ENCODE measurements at places on chromosomes 3 and 15. TPM values are rescaled to one million over a fixed set of nuclear protein-coding genes. Genes with fewer than 3 reads are reported as not detected.

The ADAMTS7 gene
- 5.5 TPM for total RNA-seq

The ZNF662 gene
- total RNA-seq: not detected

The CHSY1 gene
- total RNA-seq: 22.5 TPM

The SLC4A7 gene
- 11.4 TPM for total RNA-seq

The IQCB1 gene
- total RNA-seq: 14.3 TPM

The DNAJC19 gene
- total RNA-seq: 44.3 TPM

The GOLGA6B gene
- total RNA-seq: not detected

The ALDH1L1 gene
- 7.0 TPM for total RNA-seq

The CACNA1D gene
- total RNA-seq: 1.4 TPM

The ZNF502 gene
- total RNA-seq: 1.0 TPM

The CCR3 gene
- total RNA-seq: 0.29 TPM

The CYP8B1 gene
- total RNA-seq: not detected

The GPR156 gene
- 0.66 TPM for total RNA-seq

The NAALADL2 gene
- 1.6 TPM for total RNA-seq

The MST1R gene
- total RNA-seq: 0.21 TPM

- DNase-seq: no peak
Observed at GRCh38 chr3:172185907-172186306, 146.5 kb downstream of the FNDC3B start.

DNA sequence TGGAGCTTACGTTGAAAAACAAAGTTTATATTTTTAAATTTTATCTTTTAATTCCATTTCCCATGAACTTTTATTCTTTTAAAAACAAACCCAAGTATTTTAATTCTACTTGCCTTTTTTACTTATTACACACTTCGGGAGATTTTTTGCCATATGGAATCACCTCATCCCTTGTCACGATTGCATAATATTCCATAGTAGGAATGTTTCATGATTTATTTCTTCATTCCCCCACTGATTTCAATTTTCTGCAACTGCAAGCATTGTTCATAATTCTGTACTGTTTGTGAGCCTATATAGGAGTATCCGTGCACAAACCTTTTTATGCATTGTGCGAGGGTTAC lies 574 bp upstream of the SLC25A36 start:
- no peak for DNase-seq

DNA sequence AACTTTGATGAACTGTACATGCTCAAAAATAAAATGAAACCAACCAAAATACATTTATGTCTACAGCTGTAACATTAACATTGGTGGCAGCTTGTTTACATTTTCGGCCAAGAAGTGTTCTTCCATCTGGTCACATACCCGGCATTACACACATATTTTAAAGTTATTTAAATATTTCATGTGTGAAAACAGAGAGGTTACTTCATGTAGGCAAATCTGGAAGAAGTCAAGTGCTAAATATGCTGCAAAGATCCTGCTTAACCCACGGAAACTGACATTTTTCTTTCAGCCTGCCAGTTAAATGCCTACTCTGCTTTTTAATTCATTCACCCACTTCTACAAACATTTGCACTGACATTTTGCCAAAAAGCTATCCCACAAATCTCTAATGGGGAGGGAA lies 69.7 kb downstream of the MB21D2 start:
- DNase-seq: peak; percentile 33

GRCh38 chr15:56978898-56979662 lies 60.6 kb downstream of the TCF12 start:
- no peak for DNase-seq

GRCh38 chr15:68565726-68566125 lies 13.1 kb upstream of the CORO2B start:
- no peak for DNase-seq

DNA sequence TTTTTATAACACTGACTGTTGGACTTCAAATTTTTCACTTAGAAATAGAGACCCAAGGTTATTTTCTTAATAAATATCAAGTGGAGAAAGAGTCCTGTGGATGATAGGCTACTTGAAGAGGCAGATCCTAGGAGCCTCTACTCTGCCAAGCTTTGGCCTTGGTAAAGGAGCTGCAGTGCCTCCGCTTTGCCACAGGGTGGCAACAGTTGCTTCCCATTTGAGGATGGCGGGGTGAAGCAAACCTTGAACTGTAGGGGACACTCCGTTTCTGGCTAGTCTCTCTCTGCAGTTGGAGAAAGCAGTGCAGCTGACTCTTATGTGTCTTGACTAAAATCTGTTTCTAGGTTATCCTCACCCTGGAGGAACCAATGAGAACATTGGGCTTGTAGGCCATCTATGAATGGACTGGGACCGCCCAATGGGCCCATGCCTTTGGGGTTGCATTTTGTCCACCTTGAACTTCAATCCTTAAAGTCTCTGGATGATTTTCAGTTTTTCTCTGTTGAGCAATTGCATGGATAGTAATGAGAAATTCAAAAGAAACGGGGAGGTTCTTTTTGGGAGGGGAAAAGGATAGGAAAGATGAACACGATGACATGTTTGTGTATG lies 9.8 kb downstream of the SCG5 start:
- DNase-seq: peak; percentile 72

DNA sequence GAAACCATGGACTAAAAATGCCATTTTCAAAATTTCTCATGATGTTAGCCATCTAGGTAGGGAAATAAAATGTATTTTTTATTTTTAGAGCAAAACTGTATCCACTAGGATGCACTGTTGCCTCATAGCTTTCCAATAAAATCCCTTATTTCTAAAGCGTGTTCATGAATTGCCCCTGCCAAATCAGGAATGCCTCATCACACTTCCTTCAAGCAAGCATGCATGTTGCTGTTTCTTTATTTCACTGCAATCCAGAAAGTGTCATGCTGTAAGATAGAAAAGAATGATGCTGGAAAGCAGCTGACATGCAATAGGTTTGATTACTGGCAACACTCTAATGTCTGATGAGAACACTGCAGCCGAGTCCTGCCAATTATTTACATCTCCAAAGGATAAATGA lies 239.5 kb downstream of the CHL1 start:
- DNase-seq: no peak

GRCh38 chr15:68580883-68581155 lies 2.0 kb downstream of the CORO2B start:
- DNase-seq: no peak

GRCh38 chr3:197730200-197730599 lies 6.5 kb downstream of the RUBCN start:
- peak; percentile 69 for DNase-seq

DNA sequence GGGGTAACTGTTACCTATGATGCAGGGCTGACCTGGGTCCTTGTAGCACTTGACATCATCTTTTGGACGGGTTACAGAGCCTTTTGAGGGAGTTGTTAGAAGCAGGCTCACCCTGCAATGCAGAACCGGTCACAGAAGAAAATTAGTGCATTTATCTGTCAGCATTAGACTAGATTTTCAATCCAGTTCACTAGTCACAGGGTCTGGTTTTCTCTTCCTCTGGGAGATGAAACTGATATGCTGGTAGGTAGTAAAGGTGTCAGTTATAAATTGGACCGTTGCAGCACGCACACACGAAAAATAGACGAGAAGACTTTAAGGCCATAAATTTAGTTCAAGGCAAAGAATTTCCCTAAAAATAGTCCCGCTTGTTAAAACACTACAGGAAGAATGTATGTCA lies 532.3 kb upstream of the ATP11B start:
- no peak for DNase-seq

- DNase-seq: no peak
Observed at GRCh38 chr15:101556273-101556672, 66.8 kb upstream of the PCSK6 start.

DNA sequence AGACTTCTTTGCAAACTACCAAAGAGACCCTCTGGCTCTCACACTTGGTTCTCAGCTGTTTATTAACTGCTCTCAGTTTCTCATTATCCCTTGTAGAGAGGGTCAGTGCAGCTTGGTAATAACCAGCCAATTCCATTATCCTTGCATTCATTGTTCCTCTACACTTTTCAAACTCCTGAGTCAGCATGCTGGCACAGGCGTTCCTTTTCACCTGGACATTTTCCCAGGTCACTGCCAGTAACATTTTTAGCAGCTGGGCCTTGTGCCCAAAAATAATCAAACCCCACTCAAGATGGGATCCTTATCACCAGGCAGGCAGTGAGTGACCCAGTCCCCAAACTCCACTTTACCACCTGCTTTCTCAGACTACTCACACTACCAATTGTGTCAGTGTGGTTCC lies 4.8 kb upstream of the SUMF1 start:
- no peak for DNase-seq

- DNase-seq: no peak
Observed at GRCh38 chr3:183375787-183376186, 52.6 kb downstream of the MCF2L2 start.

DNA sequence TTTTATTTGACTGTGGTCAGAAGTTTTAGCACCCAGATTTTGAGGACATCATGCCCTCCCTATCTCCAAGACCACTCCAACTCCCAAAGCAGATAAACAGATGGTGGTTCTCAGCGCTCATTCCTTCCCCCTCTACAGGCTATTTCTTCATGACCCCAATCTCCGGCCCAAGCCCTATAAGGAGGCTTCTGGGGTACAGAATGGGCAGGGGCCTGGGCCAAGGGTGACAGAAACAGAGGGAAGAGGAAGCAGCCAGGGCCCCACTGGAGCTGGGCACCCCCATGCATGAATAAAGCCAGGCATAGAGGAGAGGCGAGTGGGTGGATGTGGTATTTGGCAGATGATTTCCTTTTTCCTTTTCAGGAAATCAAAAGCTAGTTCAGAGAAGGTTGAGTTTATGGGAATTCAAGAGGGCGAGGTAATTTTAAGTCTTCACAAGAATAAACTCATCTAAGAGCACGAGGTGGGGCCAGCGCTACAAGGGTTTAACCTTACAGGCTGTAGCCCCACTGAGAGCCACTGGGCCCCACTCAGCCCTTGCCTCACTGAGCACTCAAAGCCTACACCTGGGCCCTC lies 104.8 kb upstream of the HERC1 start:
- no peak for DNase-seq

- no peak for DNase-seq
Observed at GRCh38 chr3:6281662-6282061, 579.3 kb upstream of the GRM7 start.

DNA sequence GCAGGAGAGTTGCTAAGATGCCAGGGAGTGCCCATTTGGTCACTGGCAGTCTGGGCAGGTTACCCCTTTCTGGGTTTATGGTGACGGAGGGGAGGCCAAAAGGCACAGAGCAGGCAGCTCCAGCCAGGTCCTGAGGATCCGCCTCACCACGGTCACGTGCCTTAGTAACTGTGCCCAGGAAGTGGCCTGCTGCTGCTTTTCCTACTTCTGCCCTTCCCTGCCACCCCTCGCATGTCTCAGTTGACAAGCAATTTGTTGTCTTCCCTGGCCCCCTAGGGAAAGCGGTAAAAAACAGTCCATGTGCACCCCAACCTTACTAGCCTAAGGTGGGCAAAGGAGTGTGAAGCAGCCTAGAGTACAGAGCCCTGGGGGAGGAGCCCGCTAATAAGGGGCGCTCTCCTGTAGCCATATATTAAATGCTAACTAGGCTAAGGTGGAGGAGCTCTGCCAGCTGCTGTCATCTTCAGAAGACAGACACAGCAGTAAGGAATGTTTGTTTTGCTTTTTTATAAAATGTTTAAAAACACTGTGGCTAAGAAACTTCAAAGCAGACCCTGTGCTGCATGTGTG lies 9.1 kb upstream of the LIPH start:
- DNase-seq: no peak

DNA sequence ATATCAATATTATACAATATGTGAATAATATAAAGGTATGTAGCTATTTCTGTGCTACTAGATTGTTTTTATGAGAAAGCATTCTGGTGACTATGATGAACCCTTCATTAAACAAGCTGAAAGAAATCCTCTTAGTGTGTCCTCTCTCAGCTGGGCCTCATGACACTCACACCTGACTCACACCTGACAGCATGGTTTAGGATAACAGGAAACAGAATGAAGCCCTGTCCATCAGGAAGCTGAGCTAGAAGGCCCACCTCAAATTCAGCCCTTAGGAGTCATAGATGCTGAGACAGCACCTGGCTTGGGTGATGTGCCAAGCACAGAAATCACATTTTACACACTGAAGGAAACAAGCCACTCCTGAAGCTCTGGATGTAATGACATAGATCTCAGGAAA lies 30.8 kb downstream of the CHCHD4 start:
- no peak for DNase-seq

GRCh38 chr3:195591220-195591619 lies 7.5 kb upstream of the APOD start:
- no peak for DNase-seq

DNA sequence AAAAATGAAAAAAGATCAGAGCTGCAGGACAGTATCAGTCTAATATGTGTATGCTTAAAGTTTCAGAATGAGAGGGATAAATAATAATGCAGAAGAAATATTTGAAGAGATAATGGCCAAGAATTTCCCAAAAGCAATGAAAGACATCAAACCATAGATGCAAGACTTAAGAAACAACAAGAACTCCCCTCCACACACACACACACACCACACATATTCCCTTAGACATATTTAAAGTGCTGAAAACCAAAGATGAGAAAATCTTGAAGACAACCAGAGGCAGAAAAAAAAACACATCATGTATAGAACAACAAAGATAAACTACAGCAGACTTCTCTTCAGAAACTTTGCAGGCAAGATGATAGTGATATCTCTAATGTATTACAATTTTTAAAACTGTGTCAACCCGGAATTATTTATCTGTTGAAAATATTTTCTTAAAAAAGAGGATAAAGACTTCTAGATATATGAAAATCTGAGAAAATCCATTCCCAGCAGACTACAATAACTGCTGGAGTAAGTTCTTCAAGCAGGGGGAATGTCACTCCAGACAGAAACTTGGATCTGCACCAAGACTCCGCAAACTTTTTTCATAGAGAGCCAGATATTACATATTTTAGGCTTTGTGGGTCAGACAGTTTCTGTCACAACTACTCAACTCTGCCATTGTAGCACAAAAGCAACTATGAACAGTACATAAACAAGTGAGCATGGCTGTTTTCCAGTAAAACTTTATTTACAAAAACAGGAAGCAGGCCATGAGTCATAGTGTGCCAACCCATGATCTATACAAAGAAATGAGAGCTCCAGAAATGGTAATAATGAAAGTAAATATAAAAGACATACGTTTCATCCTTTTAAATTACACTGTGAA lies 223.4 kb upstream of the CGNL1 start:
- peak; percentile 9 for DNase-seq

DNA sequence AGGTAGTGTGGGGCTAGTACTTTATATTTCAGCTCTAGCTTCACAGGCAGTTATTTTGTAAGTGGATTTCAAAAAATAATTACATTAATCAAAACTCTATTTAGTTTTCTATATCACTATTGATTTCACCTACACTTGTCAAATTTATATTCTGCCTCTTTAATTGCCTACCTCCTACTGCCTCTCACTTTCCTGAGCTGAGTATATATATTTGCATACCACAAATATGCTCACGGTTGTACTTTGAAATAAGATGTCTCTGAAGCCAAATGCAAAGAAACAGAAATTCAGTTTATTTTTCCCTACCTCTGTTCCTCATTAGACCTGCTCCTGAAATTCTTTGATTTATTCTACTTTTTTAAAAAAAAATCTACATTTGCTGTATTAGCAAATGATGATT lies 309.3 kb upstream of the TGFBR2 start:
- no peak for DNase-seq

- DNase-seq: no peak
Observed at GRCh38 chr3:44160818-44161217, 80.9 kb upstream of the TOPAZ1 start.

- no peak for DNase-seq
Observed at GRCh38 chr3:38129058-38129457, 7.9 kb downstream of the ACAA1 start.

All from H4 (cell line).